ENCODE measurements at places on chromosomes 5 and 9. TPM values are rescaled to one million over a fixed set of nuclear protein-coding genes. Genes with fewer than 3 reads are reported as not detected.

DNA sequence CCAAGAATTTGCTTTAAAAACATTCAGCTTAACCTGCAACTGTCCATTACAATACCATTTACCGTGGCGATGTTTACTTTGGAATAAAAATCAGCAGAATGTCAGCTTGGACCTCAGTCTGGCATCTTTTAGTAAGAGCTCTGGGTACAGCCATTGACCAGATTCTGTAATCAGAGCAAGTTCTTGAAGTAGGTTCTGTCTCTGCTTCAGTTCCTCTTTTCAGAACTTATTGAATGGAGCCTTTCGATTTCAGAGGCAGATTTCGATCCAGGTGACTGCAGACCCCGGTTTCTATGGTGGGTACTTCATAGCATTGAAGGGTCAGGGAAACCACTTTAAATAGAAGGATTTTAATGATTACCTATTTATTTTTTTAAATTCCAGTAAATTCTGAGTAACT is 53.4 kb upstream of the SV2C start:
- no peak for DNase-seq

The TAF1L gene
- total RNA-seq, result not detected

GRCh38 chr5:141867139-141867538 is 11.1 kb downstream of the PCDH1 start:
- DNase-seq, result no peak

The ABL1 gene
- 67.4 TPM for total RNA-seq

DNA sequence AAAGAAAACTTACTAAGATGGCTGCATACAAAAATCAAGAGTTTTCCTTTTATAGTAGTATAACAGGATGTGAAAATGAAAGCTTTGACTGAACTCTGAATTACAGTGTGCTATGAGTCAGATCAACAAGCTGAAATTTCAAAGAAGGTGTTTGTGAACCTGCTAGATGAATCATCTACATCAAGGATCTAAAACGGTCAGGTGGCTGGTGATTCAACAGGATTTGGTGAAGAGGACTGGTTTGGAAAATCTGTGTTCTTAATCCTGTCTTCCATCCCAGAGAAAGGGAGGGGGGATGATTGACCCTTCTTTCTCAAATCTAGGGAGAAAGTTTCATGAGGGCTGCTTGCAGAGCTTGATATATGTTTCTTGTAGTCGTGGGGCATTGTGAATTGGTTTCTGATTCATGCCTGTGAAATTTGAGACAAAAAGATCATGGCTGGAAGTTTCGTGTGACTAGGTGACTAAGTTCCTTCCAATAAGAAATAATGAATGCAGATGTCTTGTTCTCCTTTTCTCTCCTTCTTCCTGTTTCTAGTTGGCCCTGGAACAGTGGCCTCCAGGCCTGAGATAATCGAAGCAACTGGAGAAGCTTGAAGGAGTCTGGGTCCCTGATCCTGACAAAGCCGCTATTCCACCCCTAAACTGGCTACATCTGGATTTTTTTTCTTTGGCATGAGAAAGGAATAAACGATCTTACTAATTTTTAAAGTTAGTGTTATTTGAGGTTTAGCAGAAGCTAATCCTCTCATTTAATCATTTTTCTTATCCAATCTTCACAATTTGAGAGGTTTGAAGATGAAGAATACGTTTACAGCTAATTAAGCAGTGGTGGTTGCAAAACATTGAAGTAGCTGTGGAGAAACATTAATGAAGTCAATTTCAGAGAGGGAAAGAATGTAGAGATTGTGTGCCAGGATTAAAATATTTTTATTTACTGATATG is 67.2 kb downstream of the MRPS30 start:
- no peak for DNase-seq

DNA sequence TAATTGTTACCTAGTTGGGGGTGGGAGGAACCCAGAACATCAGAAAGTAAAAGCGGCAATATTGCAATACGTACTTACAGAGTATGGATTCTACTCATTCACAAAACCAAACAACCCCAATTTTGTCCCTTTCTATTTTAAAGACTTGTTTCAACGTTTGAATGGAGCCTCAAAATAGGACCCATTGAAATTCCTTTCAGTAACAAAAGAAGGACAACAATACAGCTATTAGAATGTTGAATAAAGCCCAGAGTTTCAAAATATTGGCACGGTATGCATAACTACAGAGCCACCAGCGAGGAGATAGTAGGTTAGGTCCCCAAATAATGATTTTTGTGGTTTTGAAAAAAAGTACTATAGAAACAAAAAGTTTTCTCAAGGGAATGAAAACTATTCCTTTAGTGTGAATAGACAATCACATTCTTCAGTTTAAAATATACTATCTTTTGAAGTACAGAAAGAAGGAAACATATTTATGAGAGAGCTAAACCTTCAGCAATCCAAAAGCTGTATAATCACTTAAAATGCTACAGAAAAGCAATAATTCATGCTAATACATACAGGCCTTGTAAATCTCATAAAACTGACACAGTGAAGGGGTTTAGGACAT is 235.5 kb downstream of the RFX3 start:
- DNase-seq, result no peak

The NR5A1 gene
- total RNA-seq, result not detected

GRCh38 chr9:126438741-126439401 is 112.2 kb downstream of the MVB12B start:
- no peak for DNase-seq

DNA sequence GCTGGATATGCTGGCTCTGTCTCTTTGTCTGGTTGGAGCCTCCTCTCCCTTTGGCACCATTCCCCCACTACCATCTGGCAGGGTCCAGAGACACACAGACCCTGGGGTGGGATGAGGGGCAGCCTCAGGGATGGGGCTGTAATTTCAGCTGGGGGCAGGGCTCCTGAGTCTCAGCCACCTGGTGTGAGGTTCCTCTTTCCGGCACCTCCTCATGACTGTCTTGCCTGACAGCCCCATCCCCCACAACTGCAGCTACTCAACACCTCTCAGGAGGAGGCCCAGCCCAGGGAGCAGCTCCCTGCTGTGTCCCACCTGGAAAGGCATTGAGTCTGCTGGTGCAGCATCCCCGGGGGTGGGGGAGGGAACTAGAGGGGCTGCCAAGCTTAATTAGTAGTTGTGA is 11.7 kb upstream of the RPS14 start:
- DNase-seq, result no peak

The SPINK6 gene
- not detected for total RNA-seq

Data from breast epithelium (tissue), 4 donors.